ENCODE measurements at places on chromosomes 16 and 17.

- no peak for DNase-seq
These were observed 190.6 kb downstream of the MAF start for GRCh38 chr16:79409978-79410377.

- DNase-seq, result no peak
These were observed 5.7 kb upstream of the PHAF1 start for GRCh38 chr16:67104061-67104460.

- no peak for DNase-seq
These were observed 1494.7 kb upstream of the CDH8 start for GRCh38 chr16:63530974-63531373.

GRCh38 chr16:5541356-5541755 lies 443.8 kb upstream of the EEF2KMT start:
- DNase-seq, result no peak

DNA sequence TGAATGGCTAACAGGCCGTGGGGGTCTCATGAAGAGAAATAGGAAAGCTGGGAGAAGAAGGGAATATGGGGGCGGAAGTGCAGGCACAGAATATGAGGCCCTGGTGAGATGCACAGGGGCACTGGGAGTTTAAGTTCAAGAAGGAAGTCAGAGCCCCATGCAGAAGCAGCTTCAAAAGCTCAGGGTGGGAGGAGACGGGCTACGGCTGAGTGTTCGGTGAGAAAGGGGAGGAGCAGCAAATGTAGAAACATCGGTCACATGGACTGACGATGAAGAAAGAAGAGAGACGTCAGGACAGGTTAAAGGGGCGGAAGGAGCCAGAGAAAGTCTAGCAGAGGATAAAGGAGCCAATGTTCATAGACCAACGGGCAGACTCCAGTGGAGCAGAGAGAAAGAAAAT lies 204.5 kb upstream of the ZFHX3 start:
- no peak for DNase-seq

DNA sequence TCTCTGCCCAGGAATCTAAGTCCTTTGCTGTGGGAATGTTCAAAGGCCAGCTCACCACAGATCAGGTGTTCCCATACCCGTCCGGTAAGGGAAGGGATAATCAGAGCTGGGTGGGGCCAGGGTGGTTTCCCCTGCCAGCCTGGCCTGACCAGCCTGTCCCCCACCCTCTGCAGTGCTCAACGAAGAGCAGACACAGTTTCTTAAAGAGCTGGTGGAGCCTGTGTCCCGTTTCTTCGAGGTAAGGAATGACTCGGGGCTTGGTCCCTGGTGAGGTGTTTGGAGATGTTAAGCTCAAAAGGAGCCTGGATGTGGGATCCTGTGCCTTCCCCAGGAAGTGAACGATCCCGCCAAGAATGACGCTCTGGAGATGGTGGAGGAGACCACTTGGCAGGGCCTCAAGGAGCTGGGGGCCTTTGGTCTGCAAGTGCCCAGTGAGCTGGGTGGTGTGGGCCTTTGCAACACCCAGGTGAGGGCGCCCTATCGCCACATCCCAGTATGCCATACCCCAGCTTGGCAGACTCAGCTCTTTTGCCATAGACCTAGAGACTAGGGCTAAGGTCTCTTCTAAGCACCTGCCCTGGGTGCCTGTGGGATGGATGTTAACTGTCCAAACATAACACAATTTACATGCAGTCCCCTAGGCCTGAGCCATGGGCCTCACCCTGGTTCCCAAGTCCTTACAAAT lies 997 bp downstream of the ACADVL start:
- peak; percentile 71 for DNase-seq

- DNase-seq, result no peak
These were observed 149.4 kb downstream of the RBFOX1 start for GRCh38 chr16:7482032-7482431.

GRCh38 chr16:85859818-85860125 lies 39.2 kb upstream of the IRF8 start:
- DNase-seq, result no peak

- DNase-seq, result no peak
These were observed 28.8 kb upstream of the RNF43 start for GRCh38 chr17:58446086-58446485.

DNA sequence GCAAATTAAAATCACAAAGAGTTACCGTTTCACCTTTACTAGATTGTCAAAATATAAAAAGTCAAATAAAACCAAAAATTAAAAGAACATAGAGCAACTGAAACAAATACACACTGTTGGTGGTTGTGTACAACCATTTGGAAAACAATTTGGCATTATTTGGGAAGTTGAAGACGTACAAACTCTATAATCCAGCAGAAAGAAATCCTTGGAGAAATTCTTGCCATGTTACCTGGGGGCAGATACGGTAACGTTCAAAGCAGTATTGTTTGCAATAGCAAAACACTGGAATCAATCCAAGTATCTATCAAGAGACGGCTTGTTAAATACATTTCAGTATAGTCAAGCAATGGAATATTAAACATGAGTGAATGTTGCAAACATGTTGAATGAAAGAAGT lies 56.7 kb downstream of the TBX4 start:
- no peak for DNase-seq

DNA sequence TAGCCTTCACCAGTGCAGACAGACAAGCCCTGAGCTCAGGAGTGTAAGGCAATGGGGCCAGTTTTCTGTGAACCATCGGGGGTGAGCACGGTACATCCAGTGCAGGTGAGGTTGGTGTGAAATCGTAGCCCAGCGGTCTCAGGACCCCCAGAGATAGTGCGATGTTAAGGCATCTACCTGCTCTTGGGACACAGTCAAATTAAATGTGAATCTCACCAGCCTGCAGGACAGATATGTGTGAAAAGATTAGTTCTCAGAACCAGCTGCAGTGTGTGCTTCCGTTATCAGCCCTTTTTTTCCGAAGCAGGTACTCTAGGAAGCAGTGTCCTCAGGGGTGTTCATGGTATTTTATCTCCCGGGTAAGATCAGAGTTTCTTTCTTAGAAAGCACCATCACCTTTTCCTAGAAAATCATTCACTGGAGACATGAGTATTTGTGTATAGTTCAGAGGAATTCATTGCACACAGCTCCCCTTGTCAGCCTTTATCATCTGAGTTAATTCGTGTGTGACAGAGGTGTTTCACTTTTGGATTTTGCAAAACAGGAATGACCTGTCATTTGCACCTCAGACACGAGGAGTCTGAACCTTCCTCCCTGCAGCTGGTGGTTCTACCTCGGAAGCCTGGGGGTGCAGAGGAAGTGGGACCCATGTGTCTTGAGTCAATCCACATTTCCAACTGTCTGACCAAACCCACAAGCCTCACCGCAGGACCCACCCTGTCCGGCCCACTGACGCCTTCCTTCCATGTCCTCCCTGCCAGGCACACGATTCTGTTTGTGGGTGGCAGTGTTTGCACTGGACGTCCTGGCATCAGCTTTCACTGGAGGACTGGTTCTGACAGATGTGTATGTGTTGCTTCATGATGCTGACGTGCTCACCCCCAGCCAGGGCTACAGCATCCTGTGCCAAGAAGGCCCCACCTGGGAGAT lies 107.8 kb downstream of the CLEC16A start:
- peak; percentile 35 for DNase-seq

DNA sequence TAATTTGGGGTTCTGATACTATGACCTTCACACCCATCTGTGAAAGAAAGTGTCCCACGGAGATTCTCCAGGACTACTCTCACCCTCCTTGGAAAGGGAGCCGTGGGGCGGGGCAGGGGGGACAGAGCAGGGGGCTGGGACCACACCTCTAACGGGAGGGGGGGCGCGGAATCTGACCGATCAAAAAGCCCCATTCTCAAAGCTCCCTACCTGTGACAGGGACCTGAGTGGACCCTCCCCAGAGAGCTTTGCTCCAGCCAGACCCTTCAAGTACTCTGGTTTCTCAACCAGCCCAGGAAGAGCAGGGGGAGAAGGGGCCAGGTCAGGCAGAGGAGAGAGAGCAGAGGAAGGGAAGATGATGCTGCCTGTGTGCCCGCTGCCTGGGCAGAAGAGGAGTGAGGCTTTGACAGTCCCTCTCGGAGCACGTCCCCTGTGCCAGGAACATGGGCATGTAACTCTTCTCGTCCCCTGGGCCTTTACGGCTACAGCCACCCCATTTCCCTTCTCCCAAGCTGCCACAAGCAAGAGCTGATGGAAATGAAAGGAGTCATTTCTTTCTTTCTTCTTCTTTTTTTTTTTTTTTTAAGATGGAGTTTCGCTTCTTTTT lies 682 bp downstream of the XAF1 start:
- DNase-seq, result no peak

DNA sequence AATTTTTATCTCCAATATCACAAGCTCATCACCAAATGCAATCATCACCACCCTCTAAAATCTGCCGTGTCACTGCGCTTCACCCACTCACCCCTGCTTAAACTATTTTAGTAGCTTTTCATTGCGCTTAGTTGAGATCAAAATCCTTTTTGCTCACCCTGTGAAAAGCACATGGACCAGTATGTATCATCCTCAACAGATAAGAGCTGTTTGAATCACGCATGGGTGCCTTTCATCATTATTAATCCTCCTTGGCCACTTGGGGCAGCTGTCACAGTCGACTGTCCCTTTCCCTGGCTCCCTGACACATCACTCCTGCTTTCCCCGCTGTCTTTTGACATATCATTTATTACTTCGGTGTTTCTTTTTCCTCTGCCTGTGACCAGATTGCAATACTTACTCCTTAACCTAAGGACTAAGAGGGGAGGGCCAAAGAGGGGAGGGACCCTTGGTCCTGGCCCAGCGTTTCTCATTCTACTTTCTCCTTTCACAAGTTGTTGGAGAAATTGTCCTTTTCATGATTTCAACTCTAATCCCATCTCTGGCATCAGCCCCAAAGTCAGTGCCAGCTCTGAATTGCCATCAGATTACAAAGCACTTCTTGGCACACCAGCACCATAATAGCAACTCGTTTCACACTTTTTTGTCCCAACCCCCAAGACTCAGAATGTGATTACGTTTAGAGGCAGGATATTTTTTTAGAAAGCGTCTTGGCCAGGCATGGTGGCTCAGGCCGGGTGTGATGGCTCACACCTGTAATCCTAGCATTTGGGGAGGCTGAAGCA lies 8.6 kb upstream of the KDM6B start:
- no peak for DNase-seq

DNA sequence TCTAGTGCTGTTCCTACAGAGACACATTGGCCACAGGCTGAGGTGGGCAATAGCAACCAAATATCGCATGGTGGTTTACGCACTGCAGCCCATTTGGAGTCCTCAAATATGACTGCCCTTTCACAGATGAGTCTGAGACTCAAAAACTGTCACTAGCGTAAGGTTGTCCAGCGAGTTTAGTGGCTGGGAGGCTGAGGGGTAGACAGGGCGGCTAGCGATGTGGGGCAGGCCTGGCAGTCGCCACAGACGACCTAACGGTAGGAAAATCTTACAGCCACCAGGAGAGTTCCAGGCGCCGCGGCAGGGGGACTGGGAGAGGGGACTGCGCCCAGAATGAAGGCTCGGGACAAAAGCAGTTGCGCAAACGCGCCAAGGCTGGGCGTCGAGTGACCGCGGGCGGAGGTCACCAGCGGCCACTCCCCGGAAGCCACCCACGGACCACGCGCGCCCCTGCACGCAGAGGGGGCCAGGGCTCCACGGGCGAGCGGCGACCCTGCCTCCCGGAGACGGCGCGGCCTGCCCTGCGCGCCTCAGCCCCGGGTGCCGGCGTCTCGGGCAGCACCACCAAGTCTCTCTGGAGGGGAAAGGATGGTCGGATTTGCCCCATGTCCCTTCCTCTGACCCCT lies 699 bp upstream of the MAP1LC3B start:
- no peak for DNase-seq

DNA sequence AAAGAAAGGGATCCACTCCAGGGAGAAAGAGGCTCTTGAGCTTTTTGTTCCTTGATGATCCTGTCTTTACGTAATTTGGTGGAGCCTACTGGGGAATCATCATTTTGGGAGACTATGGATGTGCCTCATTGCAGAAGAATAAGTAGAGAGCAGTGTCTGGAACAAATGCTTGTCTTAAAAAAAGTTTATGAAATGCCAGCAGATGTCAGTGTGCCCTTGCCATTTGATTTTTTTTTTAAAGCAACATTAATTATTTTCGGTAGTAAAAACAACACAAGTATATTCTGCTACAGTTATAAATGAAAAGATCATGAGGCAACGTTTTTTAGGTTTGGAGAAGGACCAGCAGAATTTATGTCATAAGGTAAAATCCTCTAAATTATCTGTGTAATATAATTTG lies 934.8 kb upstream of the EEF2KMT start:
- DNase-seq, result no peak

DNA sequence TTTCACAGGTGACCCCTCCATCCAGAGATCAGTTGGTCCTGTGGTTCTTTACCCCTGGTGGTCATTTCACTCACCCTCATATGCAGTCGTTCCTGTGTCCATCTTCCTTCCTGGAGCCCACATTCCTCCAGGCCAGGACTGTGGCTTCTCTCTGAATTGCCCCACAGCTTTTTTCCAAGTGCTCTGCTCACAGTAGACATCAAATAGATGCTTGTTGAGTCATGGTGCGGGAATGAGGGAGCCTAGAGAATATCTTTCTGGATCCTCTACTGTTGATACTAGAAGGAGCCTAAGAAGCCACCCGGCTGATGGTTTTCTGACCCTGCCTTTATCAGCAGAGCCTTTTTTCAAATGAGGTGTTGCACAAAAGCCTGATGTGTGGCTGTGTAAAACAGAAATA lies 10.4 kb downstream of the USB1 start:
- no peak for DNase-seq

- no peak for DNase-seq
These were observed 5.9 kb downstream of the KRT28 start for GRCh38 chr17:40793832-40794231.

DNA sequence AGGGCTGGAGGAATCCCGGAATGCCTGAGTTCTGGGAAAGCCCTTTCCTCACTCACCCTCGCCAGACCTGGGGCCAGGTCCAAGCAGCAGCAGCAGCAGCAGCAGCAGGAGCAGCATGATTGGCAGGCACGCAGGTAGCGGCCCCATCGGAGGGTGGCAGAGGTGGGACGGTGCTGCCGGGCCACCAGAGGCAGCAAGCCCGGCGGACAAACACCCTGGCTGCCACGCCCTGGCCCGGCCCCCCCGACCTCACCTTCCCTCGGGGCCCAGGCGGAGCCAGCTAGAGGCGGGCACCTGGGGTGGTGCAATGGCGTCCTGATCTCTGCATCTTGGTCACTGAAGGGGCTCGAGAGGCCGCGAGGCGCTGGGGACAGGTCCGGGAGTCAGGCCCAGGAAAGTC lies 122.4 kb downstream of the LAT start:
- DNase-seq, result no peak

All from CD4-positive, alpha-beta T cell treated with Interleukin-10 for 1 hour (primary cell).